ENCODE measurements at places on chromosomes 6 and 20.

- no peak for DNase-seq
Measured at GRCh38 chr20:37421060-37421905, 75.3 kb downstream of the SRC start.

DNA sequence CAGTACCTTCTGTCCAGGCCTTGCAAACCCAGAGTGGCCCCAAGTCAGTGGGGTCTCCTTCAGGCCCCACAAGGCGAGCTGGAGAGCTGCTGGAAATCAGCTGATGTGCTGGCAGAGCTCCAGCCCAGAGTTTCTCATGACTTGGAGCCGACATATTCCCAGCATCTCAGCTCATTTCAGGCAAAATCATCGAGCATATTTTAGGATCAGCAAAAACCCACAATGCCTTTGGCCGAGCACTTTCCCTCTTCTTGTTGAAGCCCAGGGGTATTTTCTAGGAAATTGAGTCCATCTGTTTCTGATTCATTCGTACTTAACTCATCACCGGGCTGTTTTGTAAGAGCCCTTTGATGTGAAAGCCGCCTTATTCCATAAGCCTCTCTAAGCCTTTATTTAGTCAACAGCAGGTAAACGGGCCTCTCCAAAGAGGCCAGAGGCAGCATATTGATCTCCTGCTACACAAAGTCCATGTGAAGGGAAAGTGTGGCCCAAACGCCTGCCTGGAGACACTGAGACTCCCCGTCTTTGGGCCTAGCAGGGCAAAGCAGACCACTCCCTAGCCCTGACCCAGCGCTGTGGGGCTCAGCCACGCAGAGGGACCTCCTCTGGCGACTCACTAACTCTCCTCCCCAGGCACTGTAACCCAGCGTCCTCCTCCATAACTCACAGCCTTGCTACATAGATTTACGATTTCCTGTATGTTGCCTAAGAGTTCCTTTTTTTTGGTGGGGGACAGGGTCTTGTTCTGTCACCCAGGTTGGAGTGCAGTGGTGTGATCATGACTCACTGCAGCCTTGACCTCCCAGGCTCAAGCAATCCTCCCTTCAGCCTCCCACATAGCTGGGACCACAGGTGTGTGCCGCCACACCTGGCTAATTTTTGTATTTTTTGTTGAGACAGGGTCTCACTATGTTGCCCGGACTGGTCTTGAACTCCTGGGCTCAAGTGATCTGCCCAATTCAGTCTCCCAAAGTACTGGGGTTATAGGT, 12.1 kb upstream of the C20orf203 start:
- DNase-seq, result peak; percentile 91

DNA sequence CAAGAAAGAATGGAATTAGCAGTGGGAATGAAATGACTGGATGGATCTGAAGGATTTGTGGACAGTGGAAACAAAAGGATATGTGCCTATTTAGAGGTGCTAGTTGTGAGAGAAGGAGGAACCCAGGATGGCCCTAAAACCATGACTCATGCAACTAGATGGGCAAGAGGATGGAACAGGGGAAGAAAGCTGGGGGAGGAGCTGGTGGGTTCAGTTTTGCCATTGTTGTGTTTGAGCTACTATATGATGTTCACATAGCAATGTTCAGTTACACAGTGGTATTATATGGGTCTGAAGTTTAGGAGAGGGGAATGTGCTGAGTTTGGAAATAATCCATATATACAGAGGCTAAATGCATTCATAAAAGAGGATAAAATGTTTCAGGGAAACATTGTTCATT, 125.7 kb upstream of the SSTR4 start:
- no peak for DNase-seq

DNA sequence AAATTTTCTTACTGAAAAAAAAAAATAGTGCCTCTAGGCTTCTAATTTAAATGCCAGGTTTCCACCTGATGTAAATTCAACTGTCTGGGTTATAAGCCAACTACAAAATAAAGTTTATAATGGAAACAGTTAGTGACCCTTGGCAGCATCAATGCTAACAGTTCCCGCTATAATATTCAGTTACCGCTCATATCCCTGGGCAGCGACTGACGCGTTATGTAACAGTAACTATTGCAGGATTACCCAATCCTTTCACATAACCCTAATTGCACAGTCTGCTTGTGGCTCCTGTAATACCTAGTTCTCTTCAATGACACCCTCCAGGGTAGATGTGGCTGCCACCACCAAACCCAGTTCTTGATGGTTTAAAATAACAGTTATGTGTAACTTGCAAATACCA, 208.6 kb downstream of the MOXD1 start:
- no peak for DNase-seq

DNA sequence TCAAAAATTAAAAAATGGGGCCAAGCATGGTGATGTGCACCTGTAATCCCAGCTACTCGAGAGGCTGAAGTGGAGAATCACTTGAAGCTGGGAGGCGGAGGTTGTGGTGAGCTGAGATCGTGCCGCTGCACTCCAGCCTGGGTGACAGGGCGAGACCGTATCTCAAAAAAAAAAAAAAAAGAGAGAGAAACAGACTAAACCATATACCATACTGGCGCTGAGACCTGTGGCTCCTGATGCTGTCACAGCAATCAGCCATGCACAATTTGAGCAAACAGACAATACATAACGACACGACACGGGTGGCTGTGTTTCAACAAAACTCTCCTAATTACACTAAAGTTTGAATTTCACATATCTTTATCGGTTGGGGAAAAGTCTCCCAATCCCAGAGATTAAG, 14.9 kb upstream of the CBFA2T2 start:
- no peak for DNase-seq

- DNase-seq, result no peak
Measured at GRCh38 chr20:57553376-57554018, 7.4 kb upstream of the PCK1 start.

DNA sequence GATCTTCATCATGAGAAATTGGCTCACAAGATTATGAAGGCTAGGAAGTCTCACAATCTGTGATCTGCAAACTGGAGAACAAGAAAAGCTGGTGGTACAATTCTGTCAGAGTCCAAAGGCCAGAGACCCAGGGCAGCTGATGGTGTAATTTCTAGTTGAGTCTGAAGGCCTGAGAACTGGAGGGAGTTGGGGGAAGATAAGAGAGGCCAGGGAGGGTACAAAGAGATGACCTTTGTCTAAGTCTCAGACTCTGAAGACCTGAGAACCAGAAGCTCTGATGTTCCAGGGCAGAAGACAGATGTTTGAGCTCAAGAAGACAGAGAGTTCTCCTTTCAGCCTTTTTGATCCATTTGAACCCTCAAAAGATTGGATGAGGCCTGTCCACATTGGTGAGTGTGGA, 280.6 kb downstream of the HDGFL1 start:
- no peak for DNase-seq

- no peak for DNase-seq
Measured at GRCh38 chr20:37901240-37901639, 1.7 kb upstream of the VSTM2L start.

DNA sequence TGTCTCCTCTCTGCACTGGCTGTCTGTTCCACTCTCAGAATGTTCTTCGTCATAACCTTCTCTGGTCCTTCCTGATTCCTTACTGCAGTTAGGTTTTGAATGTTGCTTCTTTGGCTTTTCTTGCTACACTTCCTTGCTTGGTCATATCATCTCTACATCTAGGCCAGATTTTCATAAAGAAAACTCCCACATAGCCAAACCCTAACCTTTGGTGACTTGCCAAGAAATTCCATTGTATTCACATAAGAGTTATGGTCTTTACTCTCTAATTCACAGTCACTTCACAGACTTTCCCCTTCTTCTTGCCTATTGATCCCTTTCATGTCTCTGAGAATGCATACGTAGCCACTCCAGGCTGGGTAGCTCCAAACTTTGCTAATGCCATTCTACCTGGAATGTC, 41.9 kb upstream of the SIM1 start:
- DNase-seq, result no peak

GRCh38 chr6:34207695-34208443, 28.8 kb upstream of the HMGA1 start:
- DNase-seq, result no peak

- no peak for DNase-seq
Measured at GRCh38 chr20:40963505-40963845, 65.1 kb upstream of the TOP1 start.

DNA sequence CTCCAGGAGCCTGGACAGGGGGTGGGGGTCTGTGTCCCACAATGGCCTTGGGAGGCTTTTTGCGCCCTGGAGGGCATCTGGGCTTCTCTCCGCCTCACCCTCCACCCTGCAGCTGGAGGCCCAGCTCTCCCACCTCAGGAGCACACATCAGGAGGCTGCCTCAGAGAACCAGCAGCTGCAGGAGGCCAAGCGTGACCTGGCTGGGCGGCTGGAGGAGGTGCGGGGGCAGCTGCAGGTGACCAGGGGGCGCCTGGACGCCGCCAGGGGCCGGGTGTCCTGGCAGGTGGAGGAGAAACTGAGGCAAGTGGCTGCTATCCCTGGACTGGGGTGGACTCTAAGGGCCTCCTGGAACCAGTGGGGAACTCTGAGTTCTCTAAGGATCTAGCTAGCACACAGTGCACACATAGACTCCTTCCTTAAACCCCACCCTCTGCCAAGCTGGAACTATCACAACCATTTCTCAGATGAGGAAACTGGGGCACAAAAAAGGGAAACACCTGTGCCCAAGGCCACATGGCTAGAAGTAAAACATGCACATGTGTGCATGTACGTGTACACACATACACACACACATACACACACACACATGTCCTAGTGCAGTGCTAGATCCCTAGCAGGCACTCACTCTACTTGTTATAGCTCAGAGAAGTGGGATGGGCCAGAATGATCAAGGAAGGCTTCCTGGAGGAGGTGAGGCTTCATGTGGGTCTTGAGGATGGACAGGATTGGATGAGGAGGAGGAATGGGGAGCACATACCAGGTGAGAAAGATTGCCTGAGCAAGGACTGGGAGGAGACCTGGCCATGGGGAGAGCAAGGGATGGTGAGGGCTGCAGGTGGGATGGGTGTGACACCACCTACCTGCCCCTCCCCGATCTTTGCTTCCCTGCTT, 22.9 kb downstream of the RAB44 start:
- no peak for DNase-seq

- DNase-seq, result peak; percentile 82
Measured at GRCh38 chr20:36792422-36792821, 18.9 kb upstream of the DSN1 start.

DNA sequence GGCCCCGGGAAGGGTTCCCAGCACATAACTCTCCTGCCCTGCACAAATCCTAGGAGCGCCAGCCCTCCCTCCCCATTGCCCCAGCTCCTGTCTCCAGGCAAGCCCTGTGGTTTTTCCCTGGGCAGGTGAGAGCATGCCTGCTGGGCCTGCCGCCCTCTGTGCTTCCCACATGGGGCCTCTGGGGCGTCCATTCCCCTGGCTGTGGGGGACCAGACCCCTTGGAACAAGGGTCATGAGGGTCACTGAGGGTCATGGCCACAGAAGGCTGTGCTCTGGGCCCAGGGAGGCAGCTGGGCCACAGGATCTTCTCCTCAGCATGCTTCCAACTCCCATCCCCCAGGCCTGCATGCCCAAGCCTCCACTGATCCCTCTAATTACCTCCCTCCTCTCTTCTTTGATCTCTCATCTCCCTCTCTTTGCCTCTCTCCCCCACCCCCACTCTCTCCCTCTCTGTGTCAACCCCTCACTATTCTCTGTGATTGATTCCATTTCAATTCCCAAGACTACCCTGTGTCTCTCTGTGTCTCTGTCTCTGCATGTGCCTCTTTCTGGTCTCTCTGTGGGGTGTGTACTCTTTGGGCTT, 6.1 kb downstream of the MDFI start:
- DNase-seq, result peak; percentile 96

GRCh38 chr6:45959534-45960145, 56.0 kb downstream of the CLIC5 start:
- peak; percentile 81 for DNase-seq

DNA sequence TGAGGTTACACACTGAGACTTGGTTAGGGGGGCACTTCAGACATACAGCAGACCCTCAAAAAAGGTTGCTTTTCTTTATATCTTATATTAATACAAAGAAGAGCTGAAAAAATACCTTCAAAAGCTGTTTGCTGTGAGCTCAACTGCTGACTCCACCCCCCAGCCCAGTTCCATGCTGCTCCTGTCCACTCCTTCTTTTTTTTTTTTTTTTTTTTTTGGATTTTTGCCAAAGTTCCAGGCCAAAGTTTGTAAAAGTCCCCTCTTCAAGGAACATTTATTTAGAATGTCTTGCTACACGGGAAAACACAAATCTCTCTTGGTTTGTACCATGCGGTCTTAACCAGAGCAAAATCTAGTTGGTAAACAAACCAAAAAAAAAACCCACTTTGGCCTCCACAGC, 85.3 kb upstream of the AKAP12 start:
- DNase-seq, result peak; percentile 59

- DNase-seq, result no peak
Measured at GRCh38 chr6:73734832-73735453, 38.9 kb downstream of the CD109 start.

- no peak for DNase-seq
Measured at GRCh38 chr20:2610941-2611720, 41.3 kb upstream of the NOP56 start.

- no peak for DNase-seq
Measured at GRCh38 chr6:345747-346385, 45.7 kb upstream of the IRF4 start.

DNA sequence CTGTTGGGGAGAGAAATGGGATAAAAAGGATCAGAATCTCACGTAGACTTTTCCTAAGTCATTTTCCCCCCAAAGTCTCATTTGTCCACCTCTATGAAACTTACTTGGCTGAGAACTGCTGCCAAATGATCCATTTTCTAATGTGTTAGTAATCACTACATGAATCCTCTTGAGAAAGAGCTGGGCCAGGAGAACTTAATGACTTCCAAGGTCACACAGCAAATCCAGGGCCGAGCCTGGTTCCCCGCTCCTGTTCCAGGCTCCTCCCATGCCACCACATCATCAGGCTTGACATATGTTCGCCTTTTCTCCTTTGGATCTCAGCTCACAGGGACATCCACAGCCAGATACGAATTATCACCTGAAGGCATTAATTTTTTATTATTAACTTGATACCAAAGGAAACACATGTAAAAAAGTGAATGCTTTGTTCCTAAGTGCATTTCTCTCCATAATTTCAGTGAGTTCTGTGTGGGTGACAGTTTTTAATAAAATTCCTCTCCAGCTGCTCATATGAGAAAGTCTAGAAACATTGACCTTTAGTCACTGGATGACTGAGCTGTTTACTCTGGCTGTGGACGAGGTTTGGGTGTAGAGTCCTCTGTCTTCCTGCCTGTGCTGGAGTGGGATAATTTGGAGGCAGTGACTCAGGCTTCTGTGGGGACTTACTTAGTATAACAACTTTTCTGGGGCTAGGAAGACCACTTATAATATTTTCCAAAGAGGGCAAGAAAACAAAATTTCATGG, 276.3 kb downstream of the PAX1 start:
- DNase-seq, result no peak

All from NCI-H82 (cell line).